PC-3 (cell line): ENCODE measurements at places on chromosomes 6 and 20.

GRCh38 chr6:163376187-163376586 lies 38.3 kb upstream of the QKI start:
- no peak for DNase-seq

DNA sequence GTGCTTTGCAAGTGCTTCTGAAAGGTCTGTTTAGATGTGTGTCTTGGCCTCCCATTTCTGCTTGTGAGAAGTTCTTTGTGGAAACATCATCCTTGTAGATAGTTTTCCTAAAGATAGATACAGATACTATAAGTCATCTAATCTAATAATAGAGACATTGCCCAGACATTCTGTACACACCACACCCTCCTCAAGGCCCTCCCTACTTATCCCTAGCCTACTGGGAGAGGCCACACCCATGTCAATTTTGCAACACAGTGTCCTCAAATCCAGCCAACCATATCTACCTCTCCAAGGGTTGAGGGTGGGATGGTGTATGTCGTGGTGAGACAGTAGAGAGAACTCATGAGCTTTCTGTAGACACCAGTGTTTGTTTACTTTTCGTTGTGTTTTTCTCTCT lies 6.2 kb downstream of the KDM1B start:
- no peak for DNase-seq

DNA sequence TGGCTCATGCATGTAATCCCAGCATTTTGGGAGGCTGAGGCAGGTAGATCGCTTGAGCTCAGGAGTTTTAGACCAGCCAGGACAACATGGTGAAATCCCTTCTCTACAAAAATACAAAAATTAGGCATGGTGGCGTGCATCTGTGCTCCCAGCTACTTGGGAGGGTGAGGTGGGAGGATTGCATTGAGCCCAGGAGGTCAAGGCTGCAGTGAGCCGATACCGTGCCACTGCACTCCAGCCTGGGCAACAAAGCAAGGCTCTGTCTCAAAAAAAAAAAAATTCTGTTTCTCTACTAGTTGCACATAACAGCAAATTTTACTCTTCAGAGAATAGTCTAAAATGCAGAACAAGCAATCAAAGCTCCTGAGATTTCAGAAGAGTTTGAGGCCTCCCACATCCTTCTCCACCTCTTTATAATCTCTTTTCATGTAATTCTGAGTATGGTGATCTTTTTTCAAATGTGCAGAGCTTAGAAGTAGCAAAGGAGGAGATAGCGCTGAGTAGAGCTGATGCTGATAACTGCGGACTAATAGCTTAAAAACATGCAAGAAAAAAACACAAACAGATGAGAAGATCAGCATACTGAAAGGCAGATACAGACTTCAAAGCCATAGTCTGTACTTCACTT lies 23.3 kb downstream of the LRRN4 start:
- DNase-seq, result no peak

- no peak for DNase-seq
Observed at GRCh38 chr6:73169111-73169510, 56.2 kb downstream of the KHDC1L start.

- DNase-seq, result no peak
Observed at GRCh38 chr6:158160932-158161539, 7.0 kb downstream of the SERAC1 start.
